Trophoblast cell (in vitro differentiated cells and primary cell): ENCODE measurements at places on chromosomes 12 and 14.

DNA sequence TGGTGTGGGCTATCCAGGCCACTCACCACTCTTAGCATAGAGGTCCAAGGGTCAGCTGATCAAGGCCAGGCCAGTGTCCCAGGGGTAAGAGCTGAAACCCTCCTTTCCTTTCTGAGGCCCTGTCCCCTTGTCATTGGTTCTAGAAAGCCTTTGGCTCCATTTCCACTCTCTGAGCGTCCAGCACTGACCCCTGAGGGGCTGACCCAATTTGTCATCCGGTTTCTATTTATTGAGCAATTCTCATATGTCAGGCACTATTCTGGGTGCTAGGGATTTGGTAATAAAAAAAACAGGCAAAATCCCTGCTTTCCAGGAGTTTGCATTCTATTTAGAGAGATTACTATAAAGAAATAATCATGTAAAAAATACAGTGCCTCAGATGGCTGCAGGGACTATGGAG lies 3.4 kb downstream of the KRT77 start:
- no peak for DNase-seq

DNA sequence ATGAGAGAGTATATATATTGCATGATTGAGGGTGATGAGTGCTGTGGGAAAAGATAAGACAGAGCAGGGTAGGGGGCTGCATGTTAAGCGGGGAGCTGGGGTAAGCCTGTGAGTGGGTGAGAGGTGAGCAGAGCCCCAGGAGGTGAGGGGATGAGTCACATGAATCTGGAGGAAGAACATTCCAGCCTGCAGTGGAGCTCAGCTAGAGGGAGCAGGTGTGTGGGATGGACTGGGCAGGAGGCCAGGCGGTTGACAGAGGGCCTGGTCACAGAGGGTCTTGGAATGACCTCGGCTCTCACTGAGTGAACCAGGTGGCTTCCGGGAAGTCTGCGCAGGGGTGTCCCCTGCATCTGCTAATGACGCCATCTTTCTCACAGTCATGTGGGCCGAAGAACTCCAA lies 44.4 kb downstream of the GIT2 start:
- peak; percentile 81 for DNase-seq

DNA sequence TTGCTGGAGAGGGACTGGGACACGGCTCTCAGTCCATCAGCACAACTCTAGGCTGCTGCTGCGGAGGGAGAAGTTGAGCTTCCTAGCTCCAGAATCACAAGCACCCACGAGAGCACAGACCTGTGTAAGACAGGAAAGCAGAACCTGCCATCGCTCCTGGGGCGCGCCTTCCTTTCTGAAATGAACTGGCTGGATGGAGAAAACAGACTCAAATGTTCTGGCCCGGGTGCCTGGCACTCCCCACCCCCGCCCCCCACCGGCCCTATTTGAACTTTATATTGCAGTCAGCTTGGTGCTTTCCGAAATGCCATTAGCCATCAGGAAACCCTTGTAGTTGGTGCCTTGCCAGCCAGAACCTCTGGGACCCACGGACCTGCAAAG lies 23.8 kb downstream of the MVK start:
- no peak for DNase-seq

DNA sequence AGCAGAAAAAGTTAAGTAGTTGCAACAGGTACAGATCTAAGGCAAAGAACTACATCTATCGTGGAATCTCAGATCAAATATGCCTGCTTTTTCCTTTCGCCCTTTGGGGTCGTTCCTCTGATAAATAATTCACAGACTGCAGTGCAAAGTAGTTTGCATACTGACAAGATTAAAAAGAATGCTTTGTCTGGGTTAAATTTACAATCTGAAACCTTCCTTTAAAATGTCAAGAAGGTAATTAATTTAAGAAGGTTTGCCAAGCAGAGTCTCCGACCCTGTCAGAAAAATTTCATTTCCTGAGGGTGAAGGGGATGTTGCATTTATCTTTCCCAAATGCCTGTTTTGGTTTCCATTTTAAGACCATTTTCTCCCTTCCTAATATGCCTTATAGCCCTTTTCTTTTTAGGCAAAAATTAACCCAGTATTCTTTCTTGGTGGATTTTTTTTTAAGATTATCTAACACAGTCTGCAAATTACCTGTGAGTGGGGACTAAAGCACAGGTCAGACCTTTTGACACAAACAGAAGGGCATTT lies 406.9 kb downstream of the LRIG3 start:
- no peak for DNase-seq

DNA sequence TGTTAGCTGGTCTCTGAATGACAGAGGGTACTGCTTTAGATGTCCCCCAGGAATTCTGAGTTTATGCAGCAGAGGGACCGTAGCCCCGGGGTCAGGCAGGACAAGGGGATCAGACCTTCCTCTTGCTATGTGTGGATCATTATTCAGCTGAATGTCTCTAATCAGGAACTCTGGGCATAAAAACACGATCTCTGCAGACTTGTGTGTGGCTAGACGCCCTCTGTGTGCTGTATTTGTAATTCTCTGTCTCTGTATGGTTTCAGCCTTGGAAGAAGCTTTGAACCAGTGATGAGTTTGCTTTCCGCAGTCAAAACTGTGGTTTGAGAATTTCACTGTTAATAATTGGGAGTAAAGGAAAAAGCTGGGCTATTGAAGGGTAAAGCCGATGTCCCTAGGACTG lies 125.3 kb downstream of the ETV6 start:
- no peak for DNase-seq

DNA sequence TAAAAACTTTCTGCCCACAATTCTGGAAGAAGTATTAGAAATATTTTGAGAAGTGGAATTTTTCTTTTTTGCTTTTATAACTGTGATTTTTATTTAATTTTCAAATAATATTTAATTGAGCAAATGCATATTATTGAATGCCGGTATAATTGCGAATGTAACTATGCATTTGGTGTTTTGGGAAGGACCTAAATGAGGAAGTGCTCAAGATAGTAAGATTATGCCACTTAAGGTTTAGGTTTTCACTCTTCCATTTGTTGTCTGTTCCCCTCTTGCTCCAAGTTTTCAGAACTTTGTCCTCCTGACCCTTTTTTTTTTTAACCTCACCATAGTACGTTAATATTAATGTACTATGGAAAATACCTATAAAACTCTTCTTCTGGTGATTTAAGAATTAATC lies 85.8 kb downstream of the KIAA0586 start:
- no peak for DNase-seq
